ENCODE measurements at places on chromosomes 13 and 19.

DNA sequence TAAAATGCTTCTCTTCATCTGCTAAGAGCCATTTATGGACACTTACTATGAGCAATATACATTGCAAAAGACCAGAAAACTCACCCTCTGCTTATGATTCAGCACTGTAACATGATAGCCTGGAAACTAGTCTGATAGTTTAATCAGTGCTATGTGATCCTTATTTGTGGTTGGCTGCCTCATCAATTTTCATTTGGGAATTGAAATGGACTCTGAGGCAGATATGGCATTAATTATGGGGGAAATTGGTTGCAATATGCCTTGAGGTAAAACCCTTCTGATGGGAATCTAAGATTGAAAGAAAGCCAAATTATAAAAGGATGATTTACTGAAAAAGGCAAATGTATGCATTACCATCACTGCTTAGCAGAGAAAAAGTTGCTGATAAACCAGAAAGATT, 33.5 kb downstream of the FAM216B start:
- no peak for DNase-seq

DNA sequence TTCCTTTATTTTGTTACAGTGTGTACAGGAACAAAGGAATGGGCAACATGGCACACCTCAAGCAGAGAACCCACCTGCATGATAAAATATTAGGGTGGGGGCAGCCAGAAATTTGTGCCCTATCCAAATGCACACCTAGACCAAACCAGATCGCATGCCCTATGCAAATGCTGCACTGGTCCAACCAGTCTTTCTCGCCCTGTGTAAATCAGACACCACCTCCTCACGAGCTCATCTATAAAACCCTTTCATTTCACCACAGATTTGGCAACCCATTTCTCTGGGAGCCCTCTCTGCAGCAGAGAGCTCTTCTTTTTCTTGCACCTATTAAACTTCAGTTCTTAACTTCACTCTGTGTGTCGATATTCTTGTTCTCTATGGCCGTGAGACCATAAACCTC, 1559.2 kb downstream of the SLITRK1 start:
- no peak for DNase-seq

- DNase-seq = no peak
Observed at GRCh38 chr19:2771786-2772674, 11.0 kb downstream of the SGTA start.

DNA sequence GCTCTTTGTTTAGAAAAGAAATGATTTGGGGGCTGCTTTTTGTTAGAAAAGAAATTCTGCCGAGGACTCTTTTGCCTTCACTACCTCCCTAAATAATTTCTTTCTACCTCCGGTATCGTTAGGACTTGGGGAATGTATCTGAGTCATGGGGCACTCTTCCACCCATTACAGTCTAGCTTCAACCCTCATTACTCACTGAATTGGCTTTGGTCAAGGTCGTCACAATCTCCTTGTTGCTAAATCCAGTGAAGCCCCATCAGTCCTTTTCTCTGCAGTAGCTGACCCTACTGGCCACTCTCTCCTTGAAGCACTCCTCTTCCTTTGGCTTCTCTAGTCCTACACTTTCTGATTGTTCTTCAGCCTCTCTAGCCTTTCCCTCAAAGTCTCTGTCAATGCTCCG, 34.0 kb downstream of the WDR87 start:
- no peak for DNase-seq

- no peak for DNase-seq
Observed at GRCh38 chr13:99218969-99219368, 18.3 kb downstream of the UBAC2 start.

- no peak for DNase-seq
Observed at GRCh38 chr19:15464394-15465385, at the start of gene RASAL3. TSS of gene RASAL3 (minus strand) at chr19:15464544. CDS start at chr19:15464358, 186 bp downstream.

DNA sequence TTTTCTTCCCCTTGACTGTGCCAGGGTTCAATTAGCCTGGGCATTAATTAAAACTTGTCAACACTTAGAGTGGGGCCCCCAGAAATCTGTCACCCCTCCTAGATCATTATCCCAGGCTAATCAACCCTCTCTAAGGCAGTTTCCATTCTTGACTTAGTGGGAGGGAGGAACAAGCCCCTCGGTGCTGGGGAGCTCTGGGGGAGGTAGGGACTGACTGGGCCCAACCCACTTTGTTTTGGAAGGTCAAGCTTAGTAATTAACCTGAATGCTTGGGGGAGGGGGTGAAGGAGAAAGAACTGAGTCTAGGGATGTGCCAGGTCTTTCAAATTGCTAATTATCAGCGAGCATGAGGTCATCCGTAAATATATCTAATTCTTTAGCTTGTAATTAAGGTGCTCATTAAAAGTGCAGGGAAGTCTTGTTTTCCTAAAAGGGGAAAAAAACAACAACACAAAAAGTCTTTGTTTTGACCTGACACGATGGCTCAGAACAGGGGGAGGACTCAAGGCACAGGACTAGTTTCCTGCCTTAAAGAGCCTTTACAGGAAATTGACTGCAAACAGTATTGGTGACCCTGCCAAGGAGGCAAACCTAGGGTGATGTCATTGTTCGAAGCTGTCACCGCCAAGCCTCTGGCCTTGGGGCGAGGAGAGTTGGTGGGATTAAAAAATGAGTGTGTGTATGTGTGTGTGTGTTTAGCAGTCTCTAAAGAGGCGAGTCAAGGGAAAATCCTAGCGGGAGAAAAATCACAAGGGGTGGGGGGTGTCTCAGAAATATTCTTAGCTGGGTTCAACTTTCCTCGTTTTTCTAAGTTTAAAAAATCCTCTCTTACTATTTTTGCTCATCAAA, 19.4 kb downstream of the ACTN4 start:
- no peak for DNase-seq

DNA sequence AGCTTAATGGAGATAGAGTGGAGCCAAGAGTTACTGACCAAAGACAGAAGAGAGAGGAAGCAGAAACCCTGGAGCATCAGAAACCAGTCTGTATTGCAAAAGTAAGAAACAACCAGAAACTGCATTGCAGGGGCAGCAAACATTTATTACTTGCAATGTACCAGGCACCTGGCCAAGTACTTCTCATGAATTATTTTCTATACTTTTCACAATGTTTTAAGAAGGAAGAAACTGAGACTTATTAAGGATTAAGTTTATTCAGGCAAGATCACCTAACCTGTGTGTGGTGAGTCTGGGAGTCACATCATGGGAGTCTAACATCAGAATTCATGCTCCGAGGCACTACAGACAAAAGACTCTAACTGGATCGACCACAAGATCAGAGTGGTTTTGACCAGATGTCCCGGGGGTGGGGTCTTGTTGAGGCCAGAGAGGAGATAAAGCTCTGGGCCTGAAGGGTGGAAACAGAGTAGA, 47.4 kb downstream of the TNFRSF19 start:
- no peak for DNase-seq

DNA sequence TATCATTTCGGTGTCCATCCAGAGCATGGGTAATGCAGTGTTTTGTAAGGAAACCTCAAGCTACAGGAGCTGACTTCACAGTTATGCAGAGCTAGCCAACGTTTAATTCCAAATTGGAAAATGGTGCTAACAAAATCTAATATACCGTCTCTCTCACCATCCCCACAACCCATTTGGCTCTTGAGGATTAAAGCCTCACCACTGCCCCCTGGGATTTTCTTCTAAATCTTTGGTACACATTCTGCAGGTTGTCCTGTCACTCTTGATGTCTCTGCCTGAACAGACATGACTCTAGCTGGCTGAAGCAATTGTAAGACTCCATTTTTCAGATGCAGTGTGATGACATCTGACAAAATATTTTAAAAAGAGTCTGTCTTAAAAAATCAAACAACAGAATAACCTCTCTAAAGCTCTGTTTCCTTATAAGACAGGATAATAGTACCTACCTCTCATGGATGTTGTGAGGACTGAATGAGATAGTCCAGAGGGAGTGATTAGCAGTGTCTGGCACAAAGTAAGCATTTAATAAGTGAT, 451.8 kb downstream of the SUCLA2 start:
- DNase-seq = no peak

GRCh38 chr13:113548171-113548641, 36.3 kb upstream of the TFDP1 start:
- peak; percentile 44 for DNase-seq

DNA sequence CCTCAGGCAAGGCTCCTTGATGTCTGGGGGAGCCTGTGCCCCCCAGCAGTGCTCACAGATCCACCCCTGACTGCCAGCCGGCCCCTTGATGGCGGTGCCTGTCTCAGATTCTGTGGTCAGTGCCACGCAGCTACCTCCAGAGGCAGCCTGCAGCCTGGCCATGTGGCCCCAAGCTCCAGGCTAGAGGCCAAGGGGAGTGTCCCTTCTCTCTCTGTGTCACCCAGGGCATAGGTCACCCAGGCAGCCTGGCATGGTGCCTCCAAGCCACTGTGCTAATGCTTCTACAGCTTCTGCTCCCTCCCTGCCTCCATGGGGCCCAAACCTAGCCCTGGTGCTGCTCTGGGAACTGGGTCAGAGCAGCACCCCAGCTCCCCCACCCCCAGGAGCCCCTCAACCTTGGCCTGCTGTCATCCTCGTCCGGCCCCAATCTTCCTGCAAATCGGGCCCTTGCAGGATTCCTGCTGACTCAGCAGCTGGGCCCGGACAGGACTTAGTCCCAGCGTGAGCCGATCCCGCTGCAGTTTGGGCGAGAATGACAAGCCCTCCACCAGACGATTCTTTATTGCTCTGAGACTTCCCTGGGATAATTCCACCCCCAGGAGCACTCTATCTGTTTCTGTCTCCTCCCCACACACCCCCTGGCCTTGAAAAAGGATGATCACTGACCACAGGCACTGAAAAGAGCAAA, 2.8 kb upstream of the ARL11 start:
- no peak for DNase-seq

- no peak for DNase-seq
Observed at GRCh38 chr13:82713687-82714405, 1168.4 kb downstream of the SLITRK1 start.

- no peak for DNase-seq
Observed at GRCh38 chr13:98224557-98224956, 47.5 kb upstream of the RNF113B start.

DNA sequence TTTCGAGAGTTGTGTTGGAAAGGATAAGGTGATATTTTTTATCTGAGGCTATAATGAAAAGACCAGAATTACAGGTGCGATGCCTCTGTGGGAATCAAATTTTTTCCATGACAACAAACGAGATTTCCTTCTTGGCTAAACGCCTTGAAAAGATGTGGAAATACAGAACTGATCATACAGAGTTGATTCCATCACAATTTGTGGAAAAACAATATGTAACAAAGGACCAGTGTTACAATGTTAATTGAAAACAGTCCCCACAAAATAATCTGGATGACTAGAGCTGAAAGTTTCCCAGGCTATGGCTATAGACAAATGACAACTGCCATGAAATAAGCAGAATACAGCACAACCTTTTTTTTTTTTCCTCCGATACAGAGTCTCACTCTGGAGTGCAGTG, 628.9 kb downstream of the DIAPH3 start:
- DNase-seq = no peak

- DNase-seq = no peak
Observed at GRCh38 chr13:98787996-98788395, 35.5 kb upstream of the SLC15A1 start.

- DNase-seq = no peak
Observed at GRCh38 chr19:42441049-42441445, 1.7 kb downstream of the CXCL17 start.

- no peak for DNase-seq
Observed at GRCh38 chr13:64672751-64673150, 2557.4 kb downstream of the PCDH9 start.

DNA sequence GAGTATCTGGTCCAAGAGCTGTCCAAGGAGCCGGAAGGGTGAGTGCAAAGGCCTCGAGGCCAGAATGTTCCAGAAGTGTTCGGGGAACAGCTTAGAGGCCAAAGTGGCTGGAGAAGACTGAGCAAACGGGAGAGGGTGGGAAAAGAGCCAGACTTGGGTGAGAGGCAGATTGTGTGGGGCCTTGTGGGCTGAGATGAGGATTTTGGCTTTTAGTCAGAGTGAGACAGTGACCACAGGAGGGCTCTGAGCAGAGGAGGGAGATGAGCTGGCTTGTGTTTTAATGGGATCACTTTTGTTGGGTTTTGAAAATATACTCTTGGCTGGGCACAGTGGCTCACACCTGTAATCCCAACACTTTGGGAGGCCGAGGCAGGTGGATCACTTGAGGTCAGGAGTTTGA, 5.6 kb downstream of the NANOS2 start:
- no peak for DNase-seq

DNA sequence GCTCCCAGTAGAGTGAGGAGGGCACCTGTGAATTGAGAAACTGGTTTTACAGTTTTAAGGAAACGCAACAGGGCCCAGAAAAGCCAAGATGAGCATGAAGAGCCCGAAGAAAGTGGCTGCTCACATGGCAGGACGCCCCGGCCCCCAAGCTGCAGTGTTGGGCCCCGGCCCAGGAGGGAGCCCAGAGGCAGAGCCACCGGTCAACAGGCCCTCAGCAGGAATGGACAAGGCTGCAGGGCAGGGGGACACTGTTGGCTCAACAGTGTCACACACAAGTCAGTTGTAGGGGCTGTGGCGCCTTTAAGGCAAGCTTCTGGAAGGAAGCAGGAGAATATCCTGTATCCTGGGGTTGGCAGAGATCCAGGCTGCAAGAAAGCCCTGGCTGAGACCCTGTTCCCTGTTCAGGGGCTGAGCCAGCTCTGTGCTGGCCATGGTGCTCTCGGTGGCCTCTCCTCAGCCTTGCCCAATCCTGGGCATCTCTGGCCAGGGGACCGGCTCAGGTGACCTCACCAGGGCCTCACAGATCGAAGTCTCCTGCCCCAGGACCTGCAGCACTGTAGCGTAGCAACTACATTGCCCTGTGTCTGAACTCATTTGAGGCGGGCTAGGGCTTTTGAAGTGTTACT, 28.0 kb downstream of the UPF1 start:
- peak; percentile 12 for DNase-seq

- no peak for DNase-seq
Observed at GRCh38 chr13:43339805-43340550, 316.6 kb downstream of the DNAJC15 start.

DNA sequence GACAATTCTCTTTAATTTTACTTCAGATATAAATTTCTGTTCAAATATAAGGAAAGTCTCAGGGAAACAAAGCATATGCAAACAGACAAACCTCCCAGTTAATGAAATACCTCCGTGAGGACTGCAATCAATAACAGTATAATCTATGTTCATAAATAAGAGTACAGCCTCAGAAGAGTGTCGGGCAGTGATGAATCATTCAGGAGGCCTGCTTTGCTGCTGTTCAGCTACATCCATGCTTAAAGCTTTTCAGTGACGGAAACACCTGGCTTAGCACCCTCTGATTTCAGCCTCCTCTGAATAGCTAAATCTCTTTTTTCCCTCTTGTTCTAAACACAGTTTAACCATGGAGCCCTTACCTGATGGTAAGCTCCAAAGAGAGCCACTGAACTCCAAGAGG, 69.0 kb downstream of the PCDH9 start:
- no peak for DNase-seq

- no peak for DNase-seq
Observed at GRCh38 chr19:5870986-5871394, 650 bp upstream of the FUT5 start.

Measured in cerebellar nuclear complex (tissue), 1 donor.